A549 treated with CpdA at 1 μM for 4 hours (cell line): ENCODE measurements at places on chromosomes 13 and 19. TPM values are rescaled to one million over a fixed set of nuclear protein-coding genes. Genes with fewer than 3 reads are reported as not detected.

Gene ARHGAP45
- 1.8 to 2.2 TPM (median 2.0 TPM) in 5 replicates for total RNA-seq

Gene KMT5C
- 8.1 to 12.2 TPM (median 10.3 TPM) in 5 replicates for total RNA-seq

Gene PRSS57
- total RNA-seq, result 0.13 TPM in 1 of 5 replicates, not detected in the others

Gene WDR88
- total RNA-seq, result not detected in 5 replicates

Gene LHB
- total RNA-seq, result not detected in 5 replicates

Gene ZNF414
- total RNA-seq, result 16.0 to 18.5 TPM (median 17.7 TPM) in 5 replicates

Gene PLEKHF1
- total RNA-seq, result 7.2 to 11.2 TPM (median 10.0 TPM) in 5 replicates

Gene ALOX5AP
- total RNA-seq, result 2.3 to 3.3 TPM (median 2.6 TPM) in 5 replicates

Gene ZNF93
- not detected in 5 replicates for total RNA-seq

Gene PRODH2
- 0.17 to 0.50 TPM (median 0.25 TPM) in 5 replicates for total RNA-seq

Gene PSG6
- not detected in 5 replicates for total RNA-seq

Gene TTYH1
- 0.10 TPM in 1 of 5 replicates, not detected in the others for total RNA-seq

Gene SYMPK
- total RNA-seq, result 59.7 to 84.4 TPM (median 77.3 TPM) in 5 replicates

Gene SMAD9
- 0.02 to 0.09 TPM (median 0.06 TPM) in 5 replicates for total RNA-seq

Gene PTGIR
- total RNA-seq, result 0.06 to 0.11 TPM in 2 of 5 replicates, not detected in the others

Gene LMTK3
- total RNA-seq, result 2.7 to 4.7 TPM (median 4.4 TPM) in 5 replicates

Gene ATP7B
- 1.6 to 2.6 TPM (median 2.5 TPM) in 5 replicates for total RNA-seq

Gene ZNF845
- total RNA-seq, result 3.0 to 4.7 TPM (median 3.8 TPM) in 5 replicates

Gene THOP1
- total RNA-seq, result 80.4 to 111 TPM (median 99.5 TPM) in 5 replicates

Gene CYP4F8
- not detected in 5 replicates for total RNA-seq

Gene APC2
- 1.3 to 2.0 TPM (median 1.7 TPM) in 5 replicates for total RNA-seq

Gene CYP4F2
- total RNA-seq, result 0.07 to 0.49 TPM (median 0.21 TPM) in 4 of 5 replicates, not detected in the other

Gene ZNF835
- total RNA-seq, result not detected in 5 replicates

Gene FSD1
- 6.7 to 8.9 TPM (median 7.8 TPM) in 5 replicates for total RNA-seq

Gene PSG7
- total RNA-seq, result 0.08 to 0.13 TPM (median 0.08 TPM) in 3 of 5 replicates, not detected in the others

Gene ATP4A
- total RNA-seq, result 0.01 TPM in 1 of 5 replicates, not detected in the others

Gene KRTDAP
- not detected in 5 replicates for total RNA-seq

Gene GPR4
- total RNA-seq, result 0.13 to 0.38 TPM (median 0.22 TPM) in 5 replicates

Gene PLK5
- not detected in 5 replicates for total RNA-seq

Gene EFNA2
- total RNA-seq, result 0.98 to 2.3 TPM (median 1.7 TPM) in 5 replicates

Gene UPK1A
- 0.62 to 1.1 TPM (median 0.86 TPM) in 5 replicates for total RNA-seq

Gene SYNE4
- 0.23 to 0.50 TPM (median 0.36 TPM) in 4 of 5 replicates, not detected in the other for total RNA-seq

Gene FBXO27
- 5.0 to 8.3 TPM (median 7.5 TPM) in 5 replicates for total RNA-seq

Gene ZNF626
- total RNA-seq, result not detected in 5 replicates

Gene SIAH3
- not detected in 5 replicates for total RNA-seq

Gene B3GLCT
- 4.9 to 5.7 TPM (median 5.2 TPM) in 5 replicates for total RNA-seq

Gene IZUMO2
- total RNA-seq, result not detected in 5 replicates

Gene OR7G2
- total RNA-seq, result not detected in 5 replicates

Gene PTGER1
- 0.07 to 0.18 TPM in 2 of 5 replicates, not detected in the others for total RNA-seq

Gene CRB3
- total RNA-seq, result 4.1 to 5.0 TPM (median 4.5 TPM) in 5 replicates

Gene DPY19L3
- 10.4 to 16.6 TPM (median 12.2 TPM) in 5 replicates for total RNA-seq

Gene ZNF460
- 0.84 to 1.1 TPM (median 0.89 TPM) in 5 replicates for total RNA-seq

Gene SPINT2
- total RNA-seq, result 286 to 379 TPM (median 364 TPM) in 5 replicates

Gene HOOK2
- 9.1 to 13.2 TPM (median 10.1 TPM) in 5 replicates for total RNA-seq

Gene FKRP
- total RNA-seq, result 16.6 to 21.8 TPM (median 20.8 TPM) in 5 replicates

Gene ADAT3
- 2.8 to 7.6 TPM (median 6.3 TPM) in 5 replicates for total RNA-seq

Gene C5AR1
- 0.85 to 2.0 TPM (median 1.6 TPM) in 5 replicates for total RNA-seq
